ENCODE measurements at places on chromosomes 2 and 18.

DNA sequence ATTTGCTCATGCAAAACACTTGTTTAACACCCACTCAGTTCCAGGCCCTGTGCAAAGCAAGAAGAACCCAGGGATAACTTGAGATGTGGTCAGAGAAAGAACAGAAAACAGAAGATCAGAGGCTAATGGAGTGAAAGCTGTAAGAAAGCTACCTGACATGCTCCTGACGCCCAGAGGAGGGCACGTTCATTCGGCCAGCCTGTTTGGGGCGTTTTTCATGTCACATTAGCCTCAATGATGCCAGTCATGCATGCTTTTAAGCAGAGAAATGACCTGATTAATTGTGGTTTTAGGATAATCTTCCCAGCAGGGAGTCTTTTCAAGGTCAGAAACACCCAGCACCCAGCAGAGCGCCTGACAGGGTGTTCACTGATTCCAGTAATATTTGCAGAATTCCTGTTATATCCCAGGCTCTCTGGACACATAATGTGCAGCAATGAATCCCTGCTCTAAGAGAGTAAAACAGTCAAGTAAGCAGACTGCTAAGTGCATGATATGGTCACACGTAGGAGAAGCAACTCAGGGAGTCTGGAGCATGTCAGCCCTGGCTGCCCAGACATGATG is 320.0 kb downstream of the LRATD1 start:
- DNase-seq, result no peak

DNA sequence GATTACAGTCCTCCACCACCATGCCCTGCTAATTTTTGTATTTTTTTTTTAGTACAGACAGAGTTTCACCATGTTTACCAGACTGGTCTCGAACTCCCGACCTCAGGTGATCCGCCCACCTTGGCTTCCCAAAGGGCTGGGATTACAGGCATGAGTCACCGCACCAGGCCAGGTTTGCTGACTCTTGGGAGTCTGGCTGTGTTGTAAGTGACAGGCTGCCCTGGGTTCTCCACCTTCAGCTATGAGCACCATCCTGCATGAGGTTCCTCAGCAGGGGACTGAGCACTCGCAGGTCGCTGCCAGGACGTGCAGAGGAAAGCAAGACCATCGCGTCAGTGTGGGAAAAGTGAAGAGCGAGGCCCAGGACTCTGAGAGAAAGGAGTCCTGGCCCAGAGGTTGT is 112.6 kb upstream of the NDUFV2 start:
- no peak for DNase-seq

GRCh38 chr2:150133623-150134022 is 353.8 kb downstream of the RND3 start:
- DNase-seq, result no peak

GRCh38 chr2:28447943-28448792 is 47.7 kb upstream of the PLB1 start:
- peak; percentile 95 for DNase-seq

- no peak for DNase-seq
These were observed 76.1 kb upstream of the MAPRE2 start for GRCh38 chr18:34965108-34965507.

- DNase-seq, result no peak
These were observed 499.7 kb upstream of the KLHL29 start for GRCh38 chr2:22885245-22885644.

DNA sequence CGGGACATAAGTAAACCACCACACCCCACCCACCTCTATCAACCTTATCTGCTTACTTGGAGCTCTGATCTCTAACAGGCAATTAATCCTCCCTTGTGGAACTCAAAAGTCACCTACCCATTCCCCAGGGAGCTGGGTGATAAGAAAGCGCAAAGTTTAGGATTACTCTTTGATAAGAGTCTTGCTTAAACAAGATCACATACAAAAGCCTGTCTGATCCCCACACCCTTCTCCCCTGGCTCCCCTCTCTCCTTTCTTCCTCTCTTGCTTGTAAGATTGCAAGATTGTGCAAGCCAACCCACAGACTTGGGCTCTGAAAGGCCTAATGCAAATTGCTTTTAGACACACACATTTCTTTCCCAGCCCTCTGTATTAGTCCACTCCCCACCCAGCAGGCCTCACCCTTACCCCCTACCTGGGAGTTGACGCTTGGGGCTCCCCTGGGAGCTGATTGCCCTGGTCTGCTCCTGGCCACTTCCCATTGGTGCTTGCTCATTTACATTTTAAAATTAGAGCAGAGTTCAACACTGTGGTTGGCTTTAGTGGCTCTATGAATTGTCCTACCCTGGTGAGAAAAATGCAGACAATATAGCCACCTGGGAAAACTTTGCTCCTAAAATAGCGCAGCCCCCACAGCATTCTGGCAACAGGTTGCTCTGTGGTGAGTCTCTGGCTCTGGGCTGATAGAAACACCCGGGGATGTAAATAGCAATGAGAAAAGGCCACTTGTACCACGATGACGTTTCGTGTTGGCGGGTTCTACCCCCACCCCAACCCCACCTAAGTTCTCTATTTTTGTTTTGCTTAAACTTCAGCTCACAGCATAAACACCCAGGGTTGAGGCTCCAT is 92.8 kb upstream of the MSH2 start:
- peak; percentile 76 for DNase-seq

GRCh38 chr2:21118302-21118920 is 5.4 kb upstream of the TDRD15 start:
- DNase-seq, result peak; percentile 42

DNA sequence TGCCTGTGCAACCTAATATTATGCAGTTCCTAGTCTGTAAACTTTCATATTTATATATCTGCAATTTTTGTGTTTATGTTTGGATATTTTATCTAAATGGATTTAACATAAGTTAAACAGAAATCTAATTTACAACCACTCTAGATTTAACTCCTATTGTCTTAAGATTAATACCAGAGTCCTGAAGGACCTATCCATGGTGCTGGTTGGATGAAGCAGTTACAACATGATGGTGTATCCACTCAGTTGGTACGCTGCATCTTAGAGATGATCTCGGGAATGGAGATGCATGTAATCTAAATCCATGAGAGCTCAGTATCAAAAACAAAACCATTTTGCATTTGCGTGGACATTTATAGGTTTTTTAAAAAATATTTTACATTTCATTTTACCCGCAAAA is 745.9 kb upstream of the SLC8A1 start:
- DNase-seq, result no peak

- DNase-seq, result no peak
These were observed 89.1 kb downstream of the OSBPL6 start for GRCh38 chr2:178283341-178283918.

- DNase-seq, result no peak
These were observed 103.3 kb downstream of the CTAGE1 start for GRCh38 chr18:22314420-22314819.

DNA sequence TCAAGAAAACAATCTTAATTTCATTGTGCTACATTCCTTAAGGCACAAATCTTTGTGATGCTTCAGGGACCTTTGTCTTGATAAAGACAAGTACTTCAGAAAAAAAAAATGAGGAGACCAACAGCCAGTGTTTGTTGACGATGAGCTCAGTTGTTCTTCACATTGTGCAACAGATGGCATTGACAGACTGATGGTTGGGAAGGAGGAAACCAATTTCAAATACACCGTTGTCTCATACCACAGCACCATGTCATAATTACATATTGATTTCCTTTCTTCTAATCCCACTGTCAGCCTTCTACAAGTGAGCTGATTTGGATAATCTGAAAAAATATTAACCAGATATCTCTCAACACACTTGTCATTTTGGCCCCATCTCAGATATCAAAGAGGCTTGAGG is 53.7 kb upstream of the GRB14 start:
- DNase-seq, result no peak

GRCh38 chr18:55637204-55637603 is 49.2 kb upstream of the TCF4 start:
- no peak for DNase-seq

GRCh38 chr2:240972201-240972600 is 26.2 kb upstream of the SNED1 start:
- DNase-seq, result no peak

DNA sequence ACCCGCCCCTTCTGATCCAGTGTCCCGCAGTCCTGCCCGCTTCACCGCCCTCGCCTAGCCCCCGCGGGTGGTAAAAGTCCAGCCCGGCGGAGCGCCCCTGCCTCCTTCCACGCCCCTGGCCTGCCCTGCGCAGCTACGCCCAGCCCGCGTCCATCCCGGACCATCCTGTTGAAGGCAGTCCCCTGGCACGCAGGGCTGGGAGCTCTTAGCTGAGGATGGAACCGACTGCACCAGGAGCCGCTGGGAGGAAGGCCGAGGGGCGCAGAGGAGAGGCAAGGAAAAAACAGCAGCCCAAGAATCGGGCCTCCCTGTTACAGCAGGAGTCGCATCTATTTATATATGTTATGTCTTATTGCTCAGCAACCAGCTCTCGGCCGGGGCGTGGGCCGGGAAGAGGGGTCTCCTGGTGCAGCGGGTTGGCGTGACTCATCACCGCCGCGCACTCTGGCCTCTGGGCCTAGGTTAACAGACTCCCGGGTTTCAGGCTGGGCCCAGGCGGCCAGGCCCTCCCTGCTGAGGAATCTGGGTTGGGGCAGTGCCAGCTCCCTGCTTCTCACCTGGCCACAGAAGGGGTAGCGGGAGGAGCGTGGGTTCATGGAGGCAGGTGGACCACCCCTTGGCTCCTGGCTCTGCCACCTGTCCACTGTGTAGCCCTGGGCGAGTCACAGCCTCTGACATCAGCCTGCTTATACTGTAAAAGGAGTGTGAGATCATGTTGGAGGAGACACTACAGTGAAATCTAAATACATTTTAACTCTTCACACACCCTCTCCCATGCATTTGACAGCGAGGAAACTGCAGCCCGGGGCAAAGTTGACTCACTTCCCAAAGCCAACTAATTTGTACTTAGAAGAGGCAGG is 13.4 kb upstream of the MAP3K2 start:
- peak; percentile 2 for DNase-seq

GRCh38 chr18:62017618-62018017 is 124.8 kb upstream of the RNF152 start:
- peak; percentile 42 for DNase-seq

GRCh38 chr2:236102971-236103370 is 65.2 kb downstream of the GBX2 start:
- no peak for DNase-seq

GRCh38 chr2:135570884-135571283 is 39.6 kb downstream of the R3HDM1 start:
- no peak for DNase-seq

DNA sequence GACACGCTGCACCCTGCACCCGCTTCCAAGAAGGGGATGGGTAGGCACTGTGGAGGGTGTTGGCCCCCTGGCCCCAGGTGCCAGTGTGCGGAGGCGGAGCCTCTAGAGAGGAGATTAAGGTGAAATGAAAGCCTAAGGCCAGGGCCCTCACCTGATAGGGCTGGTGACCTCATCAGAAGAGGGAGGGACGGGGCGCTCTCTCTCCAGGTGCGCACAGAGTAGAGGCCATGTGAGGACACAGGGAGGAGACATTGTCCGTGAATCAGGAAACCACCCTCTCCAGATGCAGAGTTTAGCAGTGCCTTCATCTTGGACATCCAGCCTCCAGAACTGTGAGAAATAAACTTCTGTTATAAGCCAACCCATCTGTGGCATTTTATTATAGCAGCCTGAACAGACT is 62.3 kb downstream of the PSMG2 start:
- no peak for DNase-seq

- DNase-seq, result peak; percentile 52
These were observed 64.0 kb upstream of the MAPRE2 start for GRCh38 chr18:34976899-34977837.

- DNase-seq, result no peak
These were observed 84.4 kb downstream of the MEIS1 start for GRCh38 chr2:66519264-66519843.

GRCh38 chr2:232721882-232722281 is 24.8 kb downstream of the GIGYF2 start:
- DNase-seq, result no peak
